Left ventricle myocardium inferior (tissue), 1 donor: ENCODE measurements at places on chromosomes 2 and 18.

GRCh38 chr2:18849841-18850578, 260.6 kb upstream of the NT5C1B start:
- no peak for DNase-seq

GRCh38 chr2:74735564-74735963, 81.5 kb downstream of the SEMA4F start:
- no peak for DNase-seq

DNA sequence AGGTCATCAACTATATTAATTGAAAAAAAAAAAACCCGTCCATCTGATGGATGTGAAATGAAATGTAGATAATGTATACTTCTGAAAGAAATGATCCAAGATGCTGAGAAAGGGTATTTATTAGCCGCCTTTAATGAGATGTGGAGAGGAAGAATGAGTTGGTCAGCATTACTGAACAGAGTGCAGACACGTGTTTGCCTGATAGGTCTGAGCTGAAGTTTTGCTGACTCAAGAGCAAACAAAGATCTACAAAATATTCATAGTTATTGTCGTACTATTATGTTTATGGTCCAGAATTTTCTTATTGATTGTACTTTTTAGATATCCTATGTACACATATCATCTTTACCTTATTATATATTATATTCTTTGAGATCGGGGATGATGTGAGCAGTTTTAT, 235.3 kb downstream of the RDH14 start:
- DNase-seq, result no peak

GRCh38 chr2:38930600-38930999, 40.9 kb downstream of the ARHGEF33 start:
- no peak for DNase-seq

DNA sequence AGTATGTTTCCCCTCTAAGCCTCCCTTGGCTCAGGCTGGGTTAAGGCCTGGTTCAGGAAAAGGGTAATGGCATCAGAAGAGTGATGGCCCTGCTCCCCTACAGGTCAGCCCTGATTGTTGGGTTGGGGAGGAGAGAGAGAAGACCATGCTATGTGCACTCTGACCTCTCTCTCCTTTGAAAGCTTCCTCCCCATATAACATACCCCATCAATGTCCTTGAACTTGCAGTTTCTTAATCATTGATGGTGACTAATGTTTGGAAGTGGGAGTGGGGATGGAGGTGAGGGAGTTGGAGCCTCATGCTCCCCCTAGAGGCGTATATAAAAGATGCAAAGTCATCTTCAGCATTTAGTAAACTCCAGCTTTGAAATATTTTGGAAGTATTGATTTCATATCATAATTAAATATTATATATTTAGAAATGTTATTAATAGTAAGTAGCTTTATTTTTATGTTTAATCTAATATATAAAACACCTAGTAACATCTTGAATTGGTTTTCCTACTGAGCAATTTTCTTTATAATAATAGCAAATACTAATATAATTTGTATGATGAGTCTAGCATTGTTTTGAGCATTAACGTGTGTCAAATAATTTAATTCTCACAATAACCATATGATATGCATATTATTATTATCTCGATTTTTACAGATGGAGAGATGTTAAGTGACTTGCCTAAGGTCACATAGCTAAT, 8.8 kb downstream of the PLCL1 start:
- no peak for DNase-seq

DNA sequence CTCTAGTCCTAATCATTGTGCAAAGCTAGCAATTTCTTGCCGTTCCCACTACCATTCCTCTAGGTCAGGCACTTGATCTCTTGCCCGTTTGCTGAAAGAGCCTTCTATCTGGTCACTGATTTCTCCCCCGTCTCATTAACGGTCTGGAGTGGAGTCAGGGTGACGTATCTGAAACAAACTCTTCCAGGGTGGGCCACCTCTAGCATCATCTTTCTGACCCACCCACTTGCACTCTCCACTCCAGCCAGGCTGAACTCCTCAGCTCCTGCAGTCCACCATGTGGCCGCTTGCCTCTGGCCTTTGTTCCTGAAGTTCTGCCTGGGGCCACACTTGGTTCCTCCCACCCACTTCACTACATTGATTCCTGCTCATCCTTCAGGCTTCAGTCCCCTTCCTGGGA, 13.3 kb downstream of the BCL2 start:
- DNase-seq, result no peak

DNA sequence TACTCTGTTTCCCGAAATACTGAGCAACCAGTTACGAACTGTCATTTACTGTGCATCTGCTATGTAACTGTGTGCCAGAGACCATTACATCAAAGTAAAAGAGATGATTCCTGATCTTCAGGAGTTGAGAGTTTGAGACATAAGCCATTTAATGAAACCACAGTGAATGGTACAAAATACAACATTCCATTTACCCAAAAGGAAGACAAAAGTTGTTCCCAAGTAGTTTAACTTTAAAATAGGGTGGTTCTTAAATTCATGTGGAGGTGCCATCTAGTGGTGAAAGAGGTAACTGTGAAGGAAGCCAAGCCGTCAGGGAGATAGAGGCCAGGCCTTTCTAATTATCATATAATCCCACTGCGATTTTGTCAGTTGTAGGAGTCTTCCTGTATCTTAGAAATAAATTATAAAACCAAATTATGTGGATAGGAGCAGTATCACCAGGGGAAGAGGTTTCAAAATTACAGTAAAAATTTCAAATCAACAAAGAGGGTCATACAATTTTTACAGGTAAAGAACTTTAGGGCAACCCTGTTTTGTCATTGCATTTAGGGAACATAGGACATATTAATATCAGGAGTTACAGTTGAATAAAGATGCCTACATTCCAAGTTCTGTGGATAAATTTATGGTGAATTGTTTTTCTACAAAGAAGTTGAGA, 67.7 kb downstream of the EPAS1 start:
- no peak for DNase-seq

DNA sequence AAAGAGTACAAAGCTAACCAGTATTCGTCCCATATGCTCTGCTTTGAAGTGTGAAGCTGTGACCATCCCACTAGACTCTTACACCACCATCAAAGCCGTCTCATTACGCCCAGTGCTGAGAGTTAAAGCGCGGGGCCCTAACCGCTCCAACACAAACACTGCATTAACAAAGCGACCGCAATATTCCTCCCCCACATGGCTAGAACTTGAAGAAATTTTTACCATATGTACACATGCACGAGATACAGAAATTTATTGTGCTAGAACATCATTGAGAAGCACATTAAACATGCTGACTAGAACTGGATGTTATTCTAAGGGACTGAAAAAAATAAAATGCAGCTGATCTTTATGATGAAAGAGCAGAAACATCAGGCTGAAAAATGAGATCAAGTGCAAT, 20.5 kb downstream of the FTCDNL1 start:
- DNase-seq, result no peak

DNA sequence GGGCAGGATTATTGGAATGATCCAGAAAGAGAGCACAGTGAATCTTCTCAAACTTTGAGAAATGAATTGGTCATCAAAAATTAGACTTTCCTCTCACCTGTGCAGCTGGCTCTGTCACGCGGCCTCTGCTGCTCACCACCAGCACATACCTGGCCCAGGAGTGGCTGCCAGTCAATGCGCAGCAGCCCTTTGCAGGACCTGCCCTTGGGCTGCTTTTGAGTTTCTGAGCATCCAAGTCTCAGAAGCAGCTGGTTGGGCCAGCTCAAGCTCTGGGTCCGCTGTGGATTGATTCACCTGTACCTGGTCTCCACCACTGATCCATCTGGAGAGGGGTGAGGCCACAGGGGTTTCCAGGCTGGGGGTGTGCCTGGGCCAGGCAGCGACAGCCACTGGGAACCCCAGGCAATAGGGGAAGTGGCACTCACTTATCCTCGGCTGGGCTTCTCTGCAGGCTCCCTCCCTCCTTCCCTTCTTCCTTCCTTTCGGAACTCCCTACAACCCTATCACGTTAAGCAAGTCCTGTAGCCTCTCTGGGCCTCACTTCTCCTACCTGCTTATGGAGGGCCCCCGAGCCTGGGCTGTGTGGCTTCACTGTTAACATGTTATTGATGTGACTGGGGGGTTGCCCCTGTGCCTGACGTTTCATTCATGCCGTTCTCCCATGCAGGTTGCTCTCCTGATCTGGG, 48.1 kb downstream of the SH3BP4 start:
- DNase-seq, result no peak

- DNase-seq, result no peak
These were observed 228.6 kb upstream of the PXDN start for GRCh38 chr2:1972948-1973347.

GRCh38 chr2:112880696-112881095, 30.3 kb upstream of the IL37 start:
- no peak for DNase-seq

- no peak for DNase-seq
These were observed 21.0 kb upstream of the NRP2 start for GRCh38 chr2:205661281-205661680.

DNA sequence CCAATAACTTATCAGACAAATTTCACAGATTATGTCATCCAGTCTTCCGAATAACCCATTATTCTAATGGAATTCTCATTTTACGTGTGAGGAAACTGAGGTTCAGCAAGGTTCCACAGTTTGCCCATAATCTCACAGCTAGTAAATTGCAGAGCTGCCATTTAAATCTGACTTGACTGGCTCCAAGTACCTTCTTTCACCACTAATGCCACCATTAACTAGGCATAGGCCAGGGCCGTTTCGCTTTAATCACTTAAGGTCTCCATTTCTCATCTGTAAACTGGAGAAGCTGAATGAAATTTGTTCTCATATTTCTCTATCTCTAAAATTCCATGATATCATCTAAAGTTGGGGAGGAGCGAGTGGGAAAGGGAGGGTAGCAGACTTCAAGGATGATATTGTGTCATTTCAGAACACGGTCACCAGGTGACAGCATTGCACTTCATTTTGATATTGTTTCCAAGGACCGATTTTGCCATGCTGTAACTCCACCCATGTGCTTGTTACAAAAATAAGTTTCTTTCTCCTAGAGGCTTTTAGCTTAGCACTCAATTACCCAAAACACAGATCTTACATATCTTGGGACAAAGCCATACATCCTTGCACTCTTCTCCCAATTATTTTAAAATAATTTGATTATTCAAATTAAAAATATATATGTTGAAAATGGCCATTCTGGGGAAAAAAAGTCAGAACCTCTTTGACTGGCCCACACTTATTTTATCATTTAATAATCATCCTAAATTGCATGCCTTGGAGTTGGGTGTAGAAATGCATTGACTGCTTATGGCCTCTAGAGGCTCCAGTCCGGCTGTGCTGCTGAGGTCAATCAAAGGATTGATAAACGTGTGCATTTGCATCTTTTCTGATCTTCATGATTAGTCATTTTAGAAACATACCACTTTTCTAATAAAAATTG, 123.8 kb downstream of the AKAIN1 start:
- DNase-seq, result no peak

DNA sequence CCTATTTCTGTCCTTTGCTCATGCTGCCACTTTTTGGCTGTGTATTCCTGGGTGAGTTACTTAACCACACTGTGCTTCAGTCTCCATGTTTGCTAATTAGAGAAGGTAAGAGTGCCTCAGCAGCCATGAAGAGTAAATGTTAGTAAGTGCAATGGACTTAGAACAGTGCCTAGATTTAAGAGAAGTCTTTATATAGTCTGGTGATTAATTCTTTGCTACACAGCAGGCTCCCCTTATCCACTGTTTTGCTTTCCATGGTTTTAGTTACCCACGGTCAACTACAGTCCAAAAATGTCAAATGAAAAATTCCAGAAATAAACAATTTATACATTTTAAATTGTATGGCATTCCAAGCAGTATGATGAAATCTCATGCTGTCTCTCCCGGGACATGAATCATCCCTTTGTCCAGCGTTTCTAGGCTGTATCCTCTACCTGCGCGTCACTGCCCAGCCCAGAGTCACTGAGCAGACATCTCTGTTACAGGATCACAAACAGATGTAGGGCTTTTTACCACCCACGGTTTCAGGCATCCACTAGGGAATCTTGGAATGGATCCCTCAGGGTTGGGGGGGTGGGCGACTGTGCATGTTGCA, 91.0 kb downstream of the CTIF start:
- no peak for DNase-seq

GRCh38 chr2:48131539-48132270, 225.4 kb upstream of the FBXO11 start:
- no peak for DNase-seq

DNA sequence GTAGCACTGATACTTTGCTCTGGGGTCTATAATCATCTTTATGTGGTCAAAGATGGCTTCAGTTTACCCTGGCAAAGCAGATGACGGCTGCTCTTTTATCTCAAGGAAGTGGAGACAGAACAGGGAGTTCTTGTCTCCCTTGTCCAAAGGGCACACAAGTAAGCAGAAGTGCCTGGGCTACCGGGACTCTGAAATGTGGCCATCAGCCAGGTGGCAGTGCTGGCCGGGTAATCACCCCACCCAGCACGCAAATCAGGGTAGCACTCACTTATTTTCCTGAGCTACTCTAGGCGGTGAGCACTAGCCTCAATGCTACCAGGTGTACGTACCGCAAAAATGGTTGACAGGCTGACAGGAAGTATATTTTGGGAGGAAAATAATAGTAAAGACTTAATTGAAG, 119.7 kb upstream of the ETAA1 start:
- DNase-seq, result no peak

- no peak for DNase-seq
These were observed 4.5 kb downstream of the RBKS start for GRCh38 chr2:27885661-27886060.

DNA sequence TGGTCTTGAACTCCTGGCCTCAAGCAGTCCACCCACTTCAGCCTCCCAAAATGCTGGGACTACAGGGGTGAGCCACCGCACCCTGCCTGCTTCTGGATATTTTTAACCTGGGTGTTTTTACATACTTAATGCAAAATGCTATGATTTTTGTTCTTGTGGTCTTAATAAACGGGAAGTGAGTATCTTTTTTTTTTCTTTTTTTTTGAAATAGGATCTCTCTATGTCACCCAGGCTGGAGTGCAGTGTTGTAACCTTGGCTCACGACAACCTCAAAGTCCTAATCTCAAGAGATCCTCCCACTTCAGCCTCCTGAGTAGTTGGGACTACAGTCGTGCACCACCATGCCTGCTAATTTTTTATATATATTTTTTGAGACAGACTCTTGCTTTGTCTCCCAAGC, 19.2 kb upstream of the ASXL2 start:
- DNase-seq, result no peak

DNA sequence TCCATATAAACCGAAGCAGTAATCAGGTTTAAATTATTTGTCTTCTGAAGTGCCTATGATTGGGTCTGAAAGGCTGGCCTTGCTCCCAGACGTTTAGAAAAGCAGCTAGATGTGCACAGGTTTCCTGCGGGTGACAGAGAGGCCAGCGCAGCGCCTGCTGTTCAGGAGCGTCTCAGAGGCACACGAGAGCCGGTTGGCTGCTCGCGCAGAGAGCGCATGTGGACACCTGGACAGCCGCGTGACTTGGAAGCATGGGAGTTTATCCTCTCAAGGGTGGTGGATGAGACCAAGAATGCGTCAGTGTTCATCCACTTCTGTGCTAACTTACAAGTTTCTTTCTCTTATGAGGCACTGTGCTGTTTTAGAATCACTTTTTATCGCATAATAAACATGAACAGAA, 303.7 kb downstream of the PTGR3 start:
- peak; percentile 19 for DNase-seq

DNA sequence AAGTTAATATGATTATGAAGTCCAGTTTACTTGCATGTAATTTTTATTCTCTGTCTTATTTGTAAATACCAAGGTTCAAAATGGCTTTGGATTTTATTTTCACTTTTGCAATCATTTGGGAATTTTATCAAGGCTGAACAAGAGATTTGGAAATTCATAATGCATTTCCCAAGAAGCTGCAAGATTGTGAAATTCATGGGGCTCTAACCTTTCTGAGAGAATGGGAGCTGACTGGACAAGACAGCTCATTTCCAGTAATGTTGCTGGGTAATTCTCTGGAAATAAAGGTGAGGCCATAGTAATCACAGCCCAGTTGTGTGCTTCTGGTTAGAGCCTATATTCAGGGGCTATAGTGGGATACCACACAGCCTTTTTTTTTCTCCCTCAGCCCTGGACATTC, 21.5 kb upstream of the NABP1 start:
- DNase-seq, result no peak
